ENCODE measurements at places on chromosomes 2 and 18.

GRCh38 chr2:19532547-19533196 lies 174.2 kb upstream of the OSR1 start:
- no peak for DNase-seq

GRCh38 chr2:71655498-71655897 lies 202.1 kb downstream of the DYSF start:
- no peak for DNase-seq

DNA sequence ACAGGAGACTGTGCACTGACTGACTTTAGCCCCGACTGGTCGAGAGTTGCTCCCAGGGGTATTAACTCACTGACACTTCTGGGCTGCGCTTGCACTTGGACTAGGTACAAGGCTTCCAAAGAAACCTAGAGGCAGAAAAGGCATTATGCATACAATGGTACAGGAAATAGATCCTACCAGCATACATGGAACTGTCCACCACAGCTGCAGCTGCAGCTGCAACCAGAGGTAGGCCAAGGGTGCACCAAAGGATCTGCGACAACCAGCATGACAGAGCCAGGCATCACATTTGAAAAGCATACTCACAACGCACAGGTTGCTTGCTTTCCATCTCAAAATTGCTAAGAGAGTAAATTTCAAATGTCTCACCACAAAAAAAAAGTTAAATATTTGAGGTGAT lies 22.6 kb upstream of the PGAP1 start:
- no peak for DNase-seq

DNA sequence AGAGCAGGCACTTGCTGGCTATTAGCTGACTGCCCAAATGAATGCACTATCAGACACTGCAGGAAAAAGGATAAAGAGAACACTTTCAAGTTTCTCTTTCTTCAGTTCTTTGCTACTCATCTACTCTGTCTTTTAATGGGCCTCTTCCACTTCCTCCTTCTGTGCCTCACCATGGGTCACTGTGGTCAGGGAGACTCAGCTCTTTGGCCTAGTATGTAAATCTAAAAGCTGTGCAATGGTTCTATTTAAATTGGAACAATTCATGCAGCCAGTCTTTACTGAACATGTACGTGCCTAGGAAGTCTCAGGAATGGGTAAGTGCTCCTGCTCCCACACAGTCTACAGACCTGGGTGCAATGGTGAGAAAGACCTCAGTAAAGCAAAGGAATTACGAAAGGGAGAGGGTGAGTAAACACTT lies 79.1 kb upstream of the DNMT3A start:
- no peak for DNase-seq

DNA sequence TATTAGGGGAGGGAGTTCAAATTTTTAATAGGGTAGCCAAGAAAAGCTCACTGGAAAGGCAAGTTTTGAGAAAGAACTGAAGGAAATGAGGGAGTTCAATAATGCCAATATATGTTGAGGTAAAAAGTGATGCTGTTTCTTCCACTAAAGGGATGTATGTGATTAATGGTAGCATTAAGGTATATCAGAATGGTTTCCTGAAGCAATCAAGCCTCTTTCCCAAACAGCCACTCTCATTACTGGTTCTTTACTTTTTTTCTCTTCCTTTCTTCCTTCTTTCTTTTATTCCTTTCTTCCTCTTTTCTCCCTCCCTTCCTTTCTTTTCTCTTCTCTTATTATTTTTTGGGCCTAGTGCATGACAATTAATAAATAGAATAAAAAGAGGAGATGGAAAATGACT lies 433.5 kb downstream of the SATB2 start:
- DNase-seq = no peak

DNA sequence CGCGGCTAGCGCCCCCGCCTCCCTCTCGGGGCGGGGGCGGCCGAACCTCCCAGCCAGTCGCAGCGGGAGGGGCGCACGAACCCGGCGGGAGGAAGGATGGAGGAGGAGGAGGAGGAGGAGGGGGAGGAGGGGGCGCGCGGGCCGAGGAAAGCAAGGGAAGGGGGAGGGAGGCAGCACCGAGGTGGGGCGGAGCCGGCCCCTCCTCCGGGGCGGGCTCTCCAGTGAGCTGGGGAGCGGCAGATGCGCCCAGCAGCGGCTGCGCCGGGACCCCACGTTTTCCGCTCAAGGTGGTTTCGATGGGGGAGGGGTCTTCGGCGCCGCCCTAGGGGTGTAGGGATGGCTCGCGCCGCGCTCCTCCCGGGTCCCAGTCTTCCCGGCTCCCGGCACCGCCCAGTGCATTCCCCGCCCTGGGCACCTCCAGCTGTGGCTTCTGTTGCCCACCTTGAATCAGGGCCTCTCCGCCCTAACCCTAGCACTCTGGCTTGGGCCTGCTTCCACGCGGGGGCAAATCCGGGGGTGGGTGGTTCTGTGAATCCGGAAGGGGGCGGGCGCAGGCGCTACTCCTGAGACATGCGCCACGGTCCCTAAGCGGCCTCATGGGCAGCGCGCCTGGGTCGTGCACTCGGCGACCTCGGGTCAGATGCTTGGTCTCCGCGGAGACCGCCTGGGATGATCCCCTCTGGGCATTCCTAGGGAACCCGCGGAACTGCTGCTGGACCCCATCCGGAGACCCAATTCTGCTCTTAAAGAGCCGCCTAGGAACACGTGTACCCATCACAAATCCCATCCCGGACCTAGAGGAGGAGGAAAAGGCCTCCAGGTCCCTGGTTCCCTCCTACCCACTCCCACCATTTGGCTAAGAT lies at the start of gene FBXO41:
Gene FBXO41, minus strand, starts transcription at position 183 of the 863 bp plus-strand sequence. CDS start 14,848 bp downstream, outside the sequence.
- peak; percentile 88 for DNase-seq

DNA sequence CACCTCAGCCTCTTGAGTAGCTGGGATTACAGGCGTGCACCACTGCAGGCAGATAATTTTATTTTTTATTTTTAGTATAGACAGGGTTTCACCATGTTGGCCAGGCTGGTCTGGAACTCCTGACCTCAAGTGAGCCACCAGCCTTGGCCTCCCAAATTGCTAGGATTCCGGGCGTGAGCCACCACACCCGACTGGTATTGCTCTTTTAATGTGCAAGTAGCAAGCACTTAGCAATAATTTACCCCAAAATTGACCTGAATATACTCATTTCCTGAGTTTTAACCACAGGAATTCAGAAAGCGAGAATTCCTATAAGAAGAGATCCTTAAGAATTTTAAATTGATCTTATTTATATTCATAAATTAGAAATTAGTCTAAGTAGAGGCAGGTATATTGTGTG lies 169.1 kb downstream of the CDH2 start:
- DNase-seq = no peak

DNA sequence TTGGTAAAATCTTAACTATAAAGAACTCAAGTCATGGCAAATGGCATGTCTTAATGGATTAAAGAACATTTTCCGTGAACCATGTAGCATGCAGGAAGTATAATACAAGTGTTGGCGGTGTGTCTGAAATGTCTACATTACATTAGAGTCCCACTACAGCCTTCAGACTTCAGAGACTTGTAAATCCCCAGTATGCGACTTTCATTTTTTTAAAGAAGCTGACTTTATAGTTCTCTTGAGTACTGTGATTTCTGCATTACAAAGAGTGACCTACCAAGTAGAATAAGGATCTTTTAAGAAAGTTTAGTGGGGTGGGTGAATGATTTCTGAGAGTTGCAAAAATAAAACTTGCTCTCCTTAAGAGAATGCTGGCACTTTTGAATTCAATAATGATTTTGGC lies 140.7 kb upstream of the FN1 start:
- no peak for DNase-seq

- DNase-seq = peak; percentile 44
Measured at GRCh38 chr18:58887613-58887963, 22.9 kb downstream of the ZNF532 start.

DNA sequence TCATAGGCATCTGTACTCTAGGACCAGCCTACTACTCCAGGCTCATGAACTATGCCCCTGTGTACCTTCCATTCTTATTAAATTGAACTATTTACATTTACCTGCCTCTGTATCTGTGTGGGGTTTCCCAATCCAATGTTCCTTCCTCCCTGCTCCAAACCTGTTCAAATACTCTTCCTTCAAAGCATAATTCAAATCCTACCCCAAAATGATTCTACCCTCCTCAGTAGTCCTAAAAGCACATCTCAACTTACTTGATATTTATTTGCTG lies 3.8 kb downstream of the MEMO1 start:
- DNase-seq = no peak

GRCh38 chr2:158542577-158542976 lies 85.8 kb downstream of the PKP4 start:
- no peak for DNase-seq

- no peak for DNase-seq
Measured at GRCh38 chr2:237480556-237480955, 6.5 kb upstream of the MLPH start.

DNA sequence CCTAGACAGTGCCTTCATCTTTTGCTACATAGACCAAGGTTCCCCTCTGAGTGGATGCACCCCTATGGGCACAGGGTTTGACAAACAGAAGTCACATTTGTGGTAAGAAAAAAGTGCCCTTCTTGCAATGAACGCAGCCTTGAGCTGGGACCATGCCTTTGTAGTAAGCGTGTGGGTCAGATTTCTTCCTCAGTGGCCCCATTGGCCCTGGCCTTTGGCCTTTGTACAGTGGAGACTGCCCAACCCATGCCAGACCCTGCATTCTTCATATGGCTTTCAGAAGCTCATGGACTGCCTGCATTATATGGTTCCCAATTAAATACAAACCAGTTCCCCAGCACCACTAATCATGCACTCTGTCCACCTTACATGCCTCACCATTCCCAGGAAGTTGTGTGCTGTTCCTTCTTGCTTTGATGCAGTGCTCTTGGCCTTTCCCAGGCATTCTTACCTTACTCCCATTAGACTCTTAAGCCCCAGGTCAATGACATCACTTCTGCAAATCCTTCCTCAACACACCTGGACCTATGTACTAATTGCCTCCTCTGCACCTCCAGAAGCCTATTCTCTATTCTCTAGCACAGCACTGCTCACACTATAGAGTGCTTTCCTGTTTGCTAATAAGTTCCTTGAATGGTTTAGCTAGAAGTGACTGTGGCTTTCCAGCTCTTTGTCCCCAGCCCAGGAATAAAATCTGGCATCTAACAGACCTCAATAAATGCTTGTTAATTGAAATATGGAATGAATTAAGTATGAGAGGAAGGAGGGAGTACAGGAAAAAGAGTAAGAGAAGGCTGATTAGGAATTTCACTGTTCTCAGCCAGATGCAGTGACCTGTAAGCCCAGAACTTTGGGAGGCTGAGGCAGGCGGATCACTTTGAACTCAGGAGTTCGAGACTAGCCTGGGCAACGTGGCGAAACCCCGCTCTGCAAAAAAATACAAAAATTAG lies 60.2 kb downstream of the TMEM247 start:
- DNase-seq = no peak

DNA sequence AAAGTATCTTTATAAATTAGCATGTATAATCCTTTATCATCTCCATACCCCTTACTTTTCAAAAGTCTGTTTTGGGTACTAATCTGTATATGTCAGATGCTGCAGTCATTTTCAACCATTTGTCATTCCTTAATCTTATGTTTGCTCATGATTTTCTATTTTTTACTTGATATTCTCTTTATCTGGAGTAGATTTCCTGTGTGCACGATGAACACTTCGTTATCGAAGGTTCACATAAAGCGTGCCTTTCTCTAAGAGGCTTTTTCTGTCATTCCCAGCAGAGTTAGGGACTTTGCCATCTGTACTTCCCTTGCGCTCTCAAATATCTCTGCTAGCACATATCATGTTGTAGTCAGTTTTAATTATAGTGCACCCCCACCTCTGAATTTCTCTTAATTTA lies 123.2 kb downstream of the BIRC6 start:
- no peak for DNase-seq

- peak; percentile 5 for DNase-seq
Measured at GRCh38 chr18:62717169-62717924, 2.0 kb downstream of the PHLPP1 start.

- DNase-seq = no peak
Measured at GRCh38 chr2:31255911-31256571, 22.1 kb downstream of the EHD3 start.

DNA sequence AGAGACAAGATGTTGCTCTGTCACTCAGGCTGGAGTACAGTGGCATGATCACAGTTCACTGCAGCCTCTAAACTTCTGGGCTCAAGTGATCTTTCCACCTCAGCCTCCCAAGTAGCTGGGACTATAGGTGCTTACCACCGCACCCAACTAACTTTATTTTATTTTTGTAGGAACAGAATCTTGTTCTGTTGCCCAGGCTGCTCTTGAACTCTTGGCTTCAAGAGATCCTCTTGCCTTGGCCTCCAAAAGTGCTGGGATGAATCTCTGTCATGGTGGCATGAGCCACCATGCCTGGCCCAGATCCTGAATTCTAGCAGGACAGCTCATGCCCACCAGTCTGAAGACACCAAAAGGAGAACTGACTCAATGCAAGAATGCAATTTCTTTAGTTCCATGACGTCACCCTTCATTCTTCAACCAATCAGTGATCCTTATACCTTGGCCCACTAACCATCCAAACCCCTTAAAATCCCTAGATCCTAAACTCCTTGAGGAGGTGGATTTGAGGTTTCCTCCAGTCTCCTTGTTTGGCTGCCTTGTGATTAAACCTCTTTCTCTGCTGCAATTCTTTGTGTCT lies 25.6 kb upstream of the CXXC1 start:
- no peak for DNase-seq

DNA sequence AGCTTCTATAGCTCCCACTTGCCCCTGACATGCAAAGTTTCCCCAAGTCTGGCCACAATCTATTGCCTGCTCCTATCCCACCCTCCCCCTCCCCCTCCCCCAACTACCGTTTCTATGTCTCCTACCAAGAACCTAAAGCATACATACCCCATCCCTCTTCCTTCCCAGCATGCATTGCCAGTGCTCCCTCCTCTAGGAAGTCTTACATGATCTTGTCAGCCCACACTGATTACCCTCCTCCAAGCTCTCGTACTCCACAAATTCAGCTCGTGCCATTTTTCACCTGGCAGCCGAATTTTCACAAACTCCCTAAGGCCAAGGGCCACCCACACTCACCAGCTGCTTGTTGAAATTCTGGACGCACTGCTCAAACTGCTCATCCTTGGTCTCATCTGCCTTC lies 30.7 kb downstream of the BIN1 start:
- DNase-seq = no peak

DNA sequence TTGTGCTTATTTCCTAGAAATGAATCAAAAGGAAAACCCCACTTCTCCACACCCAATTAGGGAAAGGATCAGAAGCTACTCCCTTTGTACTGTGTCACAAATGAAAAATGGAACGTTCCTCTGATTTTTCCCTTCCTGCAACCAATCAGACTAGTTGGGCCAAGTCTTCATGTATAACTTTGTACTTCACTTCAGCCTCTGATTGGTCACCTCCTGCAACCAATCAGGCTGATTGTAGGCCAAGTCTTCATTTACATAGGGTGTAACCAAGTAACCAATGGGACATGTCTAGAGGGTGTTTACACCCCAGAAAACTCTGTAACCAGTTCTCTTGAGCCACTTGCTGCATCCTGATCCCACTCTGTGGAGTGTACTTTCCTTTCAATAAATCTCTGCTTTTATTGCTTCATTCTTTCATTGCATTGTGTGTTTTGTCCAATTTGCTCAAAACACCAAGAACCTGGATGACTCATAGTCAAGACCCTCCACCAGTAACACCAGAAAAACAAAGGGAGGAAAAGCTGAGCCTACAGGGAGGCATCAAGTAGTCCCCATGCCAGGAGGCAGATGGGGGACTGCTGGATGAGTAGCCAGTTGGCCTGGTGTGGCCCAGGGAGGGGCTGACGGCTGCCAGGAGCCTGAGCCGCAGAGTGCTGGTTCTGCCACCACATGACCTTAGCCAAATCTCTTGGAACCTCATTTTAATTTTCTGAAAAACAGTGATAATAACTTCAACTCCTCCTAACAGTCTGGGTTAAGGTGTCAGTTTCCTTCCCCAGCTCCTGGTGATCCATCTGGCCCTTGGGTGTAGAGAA lies 46.1 kb downstream of the SOWAHC start:
- DNase-seq = no peak

- no peak for DNase-seq
Measured at GRCh38 chr2:16241166-16242160, 301.1 kb downstream of the MYCN start.

- no peak for DNase-seq
Measured at GRCh38 chr2:222656526-222657446, 894 bp upstream of the FARSB start.

All from urothelium cell line (cell line).